NCI-H1092 treated with DMSO at 0.1 percent for 48 hours (cell line): ENCODE measurements at places on chromosomes 11 and 22.

GRCh38 chr11:36364551-36365325 is 68.7 kb downstream of the PRR5L start:
- DNase-seq, result no peak

DNA sequence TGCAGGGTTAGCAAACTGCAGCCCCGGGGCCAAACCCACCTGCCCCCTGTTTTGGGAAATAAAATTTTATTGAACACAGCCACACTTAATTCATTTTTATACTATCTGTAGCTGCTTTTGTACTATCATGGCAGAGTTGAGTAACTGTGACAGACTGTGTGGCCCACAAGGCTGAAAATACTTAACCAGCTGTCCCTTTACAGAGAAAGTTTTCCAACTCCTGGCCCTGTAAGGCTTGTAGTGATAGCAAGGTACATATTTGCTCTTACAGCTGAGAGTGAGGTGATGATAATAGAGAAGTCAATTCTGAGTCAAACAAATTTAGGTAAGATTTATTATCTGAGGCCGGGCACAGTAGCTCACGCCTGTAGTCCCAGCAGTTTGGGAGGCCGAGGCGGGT is 87.4 kb upstream of the SLC6A5 start:
- DNase-seq, result peak; percentile 20

GRCh38 chr22:26671317-26672059 is 14.1 kb downstream of the MIAT start:
- DNase-seq, result no peak

DNA sequence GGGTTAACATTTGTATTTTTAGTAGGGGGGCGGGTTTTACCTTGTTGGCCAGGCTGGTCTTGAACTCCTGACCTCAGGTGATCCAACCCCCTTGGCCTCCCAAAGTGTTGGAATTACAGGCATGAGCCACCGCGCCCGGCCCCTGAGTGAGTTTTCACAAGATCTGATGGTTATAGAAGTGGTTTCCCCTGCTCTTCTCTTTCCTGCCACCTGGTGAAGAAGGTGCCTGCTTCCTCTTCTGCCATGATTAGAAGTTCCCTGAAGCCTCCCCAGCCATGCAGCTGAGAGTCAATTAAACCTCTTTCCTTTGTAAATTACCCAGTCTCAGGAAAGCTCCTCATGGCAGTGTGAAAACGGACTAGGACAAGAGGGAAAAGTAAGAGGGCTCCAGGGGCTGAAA is 259.1 kb upstream of the PLET1 start:
- DNase-seq, result no peak

- DNase-seq, result no peak
These were observed 19.3 kb downstream of the STARD10 start for GRCh38 chr11:72774499-72774898.

DNA sequence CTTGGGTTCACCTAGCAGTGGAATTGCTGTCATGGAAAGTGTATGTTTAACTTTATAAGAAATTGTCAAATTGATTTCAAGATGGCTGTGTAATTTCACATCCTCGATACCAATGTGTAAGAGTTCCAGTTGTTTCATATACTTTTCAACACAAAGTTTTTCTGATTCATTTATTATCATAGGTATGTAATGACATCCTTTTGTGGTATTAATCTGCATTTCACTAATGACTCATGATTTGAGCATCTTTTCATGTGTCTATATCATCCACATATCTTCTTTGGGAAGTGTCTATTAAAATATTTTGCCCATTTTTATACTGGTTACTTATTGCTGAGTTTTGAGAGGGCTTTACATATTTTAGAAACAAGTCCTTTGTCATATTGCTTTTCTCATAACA is 17.0 kb upstream of the GLYATL1B start:
- no peak for DNase-seq

GRCh38 chr11:128246810-128247594 is 340.4 kb downstream of the ETS1 start:
- no peak for DNase-seq

DNA sequence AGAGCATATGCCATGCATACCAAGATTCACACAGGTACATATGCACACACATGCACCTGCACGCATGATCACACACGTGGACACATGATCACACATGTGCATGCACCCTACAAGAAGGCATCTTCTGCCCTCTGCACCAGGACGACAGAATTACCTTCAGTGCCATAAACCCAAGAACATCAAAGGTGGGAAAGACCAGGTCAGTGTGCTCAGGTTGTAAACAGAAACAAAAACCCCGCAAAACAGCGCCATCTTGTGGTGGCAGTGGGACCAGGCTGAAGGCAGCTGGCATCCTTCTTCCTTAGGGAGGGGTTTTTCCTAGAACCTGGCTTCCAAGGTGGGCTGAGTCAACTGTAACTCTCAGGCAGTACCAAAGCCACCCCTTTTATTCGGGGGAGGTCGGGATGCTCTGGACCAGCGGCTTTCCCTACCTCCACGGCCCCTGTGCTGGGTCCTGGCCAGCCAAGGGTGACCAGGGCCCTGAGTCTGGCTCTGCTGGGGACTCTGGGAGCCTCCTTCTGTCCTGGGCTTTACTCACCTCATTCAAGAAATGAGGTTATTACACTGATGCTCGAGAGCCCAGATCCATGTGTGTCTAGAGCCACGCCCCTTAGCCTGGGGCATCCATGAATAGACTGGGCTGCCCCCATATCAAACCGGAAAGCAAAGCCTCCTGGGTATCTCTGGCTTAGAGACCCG is 69.4 kb upstream of the FGF3 start:
- DNase-seq, result peak; percentile 71
